ENCODE measurements at places on chromosomes 4 and X. TPM values are rescaled to one million over a fixed set of nuclear protein-coding genes. Genes with fewer than 3 reads are reported as not detected.

DNA sequence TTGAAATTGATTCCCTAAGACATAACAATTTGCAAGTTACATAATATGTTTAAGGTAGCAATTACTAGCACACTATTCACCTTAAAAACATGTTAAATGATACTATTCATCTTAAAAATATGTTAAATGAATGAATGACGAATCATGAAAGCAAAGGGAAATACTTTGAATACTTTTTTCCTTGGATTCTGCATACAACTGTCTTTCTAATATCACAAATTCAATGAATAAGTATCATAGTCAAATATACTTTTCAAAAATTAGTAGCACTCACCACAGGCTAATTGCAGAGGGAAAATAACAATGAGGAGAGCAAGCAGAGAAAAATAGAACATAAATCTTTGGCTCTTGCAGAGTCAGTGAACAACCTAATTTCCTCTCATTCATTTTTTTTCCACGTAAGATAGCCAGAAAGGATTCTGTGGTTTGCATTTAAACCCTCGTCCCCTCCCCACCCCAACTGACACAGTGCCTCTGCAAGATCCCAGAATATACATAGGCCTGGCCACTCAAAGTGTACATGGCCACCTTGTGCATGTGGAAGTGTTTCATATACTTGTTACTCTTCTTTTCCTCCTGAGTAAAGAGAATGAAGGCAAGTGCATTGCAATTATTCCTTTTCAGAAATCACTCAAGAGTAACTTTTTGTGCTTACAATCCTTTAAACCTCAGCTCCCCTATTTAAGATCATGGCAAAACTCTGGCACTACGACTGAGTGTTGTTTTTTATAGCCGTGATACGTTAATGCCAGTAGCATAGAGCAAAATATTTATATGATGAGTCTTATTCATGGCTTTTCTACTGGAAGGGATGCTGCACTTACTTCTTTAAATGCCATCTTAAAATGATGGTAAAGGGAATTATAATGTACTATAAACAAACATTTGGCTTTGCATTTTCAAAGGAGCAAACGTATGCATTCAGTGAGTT, 236.4 kb downstream of the PDGFC start:
- H3K4me3 ChIP-seq: no peak overlapping the region
- no peaks in the 10 kb centered on the region for H3K27me3 ChIP-seq
- H3K27ac ChIP-seq: no peak overlapping the region

DNA sequence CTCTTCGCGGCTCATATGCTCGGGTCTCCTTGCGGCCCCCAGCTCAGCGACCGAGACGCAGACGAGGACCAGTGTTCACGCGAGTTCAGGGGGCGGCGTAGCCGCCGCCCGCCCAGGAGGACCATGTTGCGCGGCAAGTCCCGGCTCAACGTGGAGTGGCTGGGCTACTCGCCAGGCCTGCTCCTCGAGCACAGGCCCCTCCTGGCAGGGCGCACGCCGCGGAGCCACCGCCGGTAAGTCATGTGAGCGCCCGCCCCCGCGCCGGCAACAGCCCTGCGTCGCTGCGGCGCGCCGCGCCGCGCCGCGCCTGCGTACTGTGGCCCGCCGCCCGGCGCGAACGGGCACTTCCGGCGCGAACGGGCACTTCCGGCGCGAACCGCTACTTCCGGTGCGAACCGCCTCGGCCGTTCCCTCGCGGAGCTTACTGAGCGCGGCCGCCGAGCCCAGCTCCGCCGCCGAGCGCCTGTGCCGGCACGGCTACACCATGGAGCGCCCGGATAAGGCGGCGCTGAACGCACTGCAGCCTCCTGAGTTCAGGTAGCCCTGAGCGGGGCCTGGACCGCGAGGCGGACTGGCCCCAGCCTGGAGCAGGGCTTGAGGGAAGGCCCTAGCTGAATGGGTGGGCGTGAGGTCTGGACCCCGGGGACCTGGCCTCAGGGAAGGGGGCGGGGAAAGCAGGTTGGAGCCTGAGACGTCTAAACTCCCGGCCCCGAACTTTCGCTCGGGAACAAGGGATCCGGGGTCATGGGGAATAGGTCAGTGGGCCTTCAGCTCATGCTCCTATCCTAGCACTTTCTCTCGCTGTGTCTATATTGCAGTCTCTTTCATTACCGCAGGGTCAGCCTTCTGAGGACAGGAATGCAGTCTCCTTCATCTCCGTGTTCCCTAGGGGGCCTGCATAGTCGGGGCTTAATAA, at the start of gene VMA21:
Gene VMA21, plus strand, starts transcription at position 382 of the 916 bp plus-strand sequence. Its CDS starts 103 bp downstream, at position 485.
- peak; percentile 86 for DNase-seq
- H3K27ac ChIP-seq: peak within 1 kb of the TSS; percentile 96
- peaks cover 9% of the 10 kb centered on the region for H3K4me1 ChIP-seq
- H3K4me3 ChIP-seq: peak within 1 kb of the TSS; percentile 68

- no peaks in the 10 kb centered on the region for H3K27me3 ChIP-seq
- H3K4me3 ChIP-seq: no peak overlapping the region
- H3K4me1 ChIP-seq: no peaks in the 10 kb centered on the region
- DNase-seq: no peak
- no peaks in the 10 kb centered on the region for H3K36me3 ChIP-seq
- H3K27ac ChIP-seq: no peak overlapping the region
Observed at GRCh38 chr4:36128689-36129088, 115.6 kb downstream of the ARAP2 start.

CENPE gene
- total RNA-seq: 2.5 TPM

NAP1L3 gene
- total RNA-seq: 7.6 TPM

DNA sequence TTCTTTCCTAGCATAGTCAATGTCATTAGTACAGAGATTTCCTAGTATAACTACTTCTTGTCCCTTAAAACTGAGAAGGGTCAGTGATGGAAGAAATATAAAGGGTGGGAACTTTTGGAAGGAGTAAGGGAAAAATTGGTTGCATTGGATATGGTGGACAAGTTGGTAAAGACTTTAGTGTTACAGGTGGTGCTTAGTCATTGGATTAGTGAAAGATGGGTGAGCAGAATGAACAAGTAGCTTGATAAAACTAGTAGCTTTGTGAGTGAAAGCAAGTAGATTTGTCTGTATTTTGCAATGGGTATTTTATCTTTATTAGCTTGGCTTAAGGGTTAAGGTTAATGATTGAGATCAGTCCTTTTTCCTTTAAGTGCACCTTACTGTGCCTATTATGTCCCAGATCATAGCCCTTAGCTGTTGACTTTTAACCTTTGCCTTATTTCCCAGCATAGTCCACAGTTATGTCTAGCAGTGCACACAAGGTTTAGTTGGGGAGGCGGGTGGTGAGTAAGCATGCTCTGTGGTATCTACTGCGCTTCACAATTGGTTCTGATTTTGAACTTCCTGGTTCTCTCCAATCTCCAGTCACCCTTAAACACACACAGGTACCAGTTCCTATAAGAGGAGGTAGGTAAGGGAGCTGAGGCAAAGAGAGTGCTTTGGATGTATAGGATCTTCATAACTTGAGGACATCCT, 9.5 kb downstream of the WDR44 start:
- H3K27ac ChIP-seq: peak overlapping the region; percentile 21
- no peak overlapping the region for H3K4me3 ChIP-seq
- DNase-seq: no peak
- H3K4me1 ChIP-seq: peaks cover 27% of the 10 kb centered on the region
- H3K36me3 ChIP-seq: no peaks in the 10 kb centered on the region
- H3K27me3 ChIP-seq: no peaks in the 10 kb centered on the region

FAM9B gene
- not detected for total RNA-seq

- no peak for DNase-seq
- no peak overlapping the region for H3K27ac ChIP-seq
- H3K36me3 ChIP-seq: no peaks in the 10 kb centered on the region
- H3K27me3 ChIP-seq: no peaks in the 10 kb centered on the region
- no peaks in the 10 kb centered on the region for H3K4me1 ChIP-seq
- no peak overlapping the region for H3K4me3 ChIP-seq
Observed at GRCh38 chrX:33175201-33175600, 36.1 kb downstream of the DMD start.

ITGB1BP2 gene
- total RNA-seq: 0.32 TPM

Data from adrenal gland (tissue), 19 donors.